Stimulated activated CD8-positive, alpha-beta memory T cell treated with anti-CD3 and anti-CD28 coated beads, Interleukin-15, amount 100 ng/mL, for 24 hours (primary cell): ENCODE measurements at places on chromosomes 2 and 18.

- no peak for DNase-seq
Observed at GRCh38 chr2:6883448-6884122, 6.0 kb downstream of the RSAD2 start.

- no peak for DNase-seq
Observed at GRCh38 chr2:43724728-43725526, 48.7 kb upstream of the C1GALT1C1L start.

- DNase-seq: no peak
Observed at GRCh38 chr2:217935235-217935879, 67.4 kb downstream of the TNS1 start.

- DNase-seq: no peak
Observed at GRCh38 chr2:229652796-229653195, 61.6 kb downstream of the DNER start.

GRCh38 chr18:14106906-14107305 lies 25.3 kb downstream of the ZNF519 start:
- no peak for DNase-seq
